Liver (tissue), 10 donors: ENCODE measurements at places on chromosomes 2 and 18.

GRCh38 chr2:101114268-101114783, 36.9 kb downstream of the TBC1D8 start:
- no peak for DNase-seq

GRCh38 chr2:170737821-170738220, 22.7 kb downstream of the SP5 start:
- DNase-seq: no peak

- no peak for DNase-seq
Observed at GRCh38 chr2:211534632-211535031, 978.2 kb downstream of the CPS1 start.

- no peak for DNase-seq
Observed at GRCh38 chr2:160510617-160511016, 17.0 kb upstream of the RBMS1 start.

DNA sequence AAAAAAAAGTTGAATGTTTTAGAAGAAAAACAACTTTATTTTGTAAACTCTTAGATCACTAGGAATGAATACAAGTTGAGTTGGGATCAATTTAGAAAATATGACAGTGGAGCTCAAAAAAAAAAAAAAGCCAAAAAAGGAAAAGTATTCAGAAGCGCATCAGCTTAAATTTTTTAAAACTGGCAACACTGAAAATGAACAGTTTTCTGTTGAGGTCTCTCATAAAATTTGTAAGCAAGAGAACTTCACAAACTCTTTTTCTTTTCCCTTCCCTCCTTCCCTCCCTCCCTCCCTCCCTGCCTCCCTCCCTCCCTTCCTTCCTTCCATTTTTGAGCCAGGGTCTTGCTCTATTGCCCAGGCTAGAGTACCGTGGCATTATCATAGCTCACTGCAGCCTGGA, 143.9 kb downstream of the B3GNT2 start:
- no peak for DNase-seq

DNA sequence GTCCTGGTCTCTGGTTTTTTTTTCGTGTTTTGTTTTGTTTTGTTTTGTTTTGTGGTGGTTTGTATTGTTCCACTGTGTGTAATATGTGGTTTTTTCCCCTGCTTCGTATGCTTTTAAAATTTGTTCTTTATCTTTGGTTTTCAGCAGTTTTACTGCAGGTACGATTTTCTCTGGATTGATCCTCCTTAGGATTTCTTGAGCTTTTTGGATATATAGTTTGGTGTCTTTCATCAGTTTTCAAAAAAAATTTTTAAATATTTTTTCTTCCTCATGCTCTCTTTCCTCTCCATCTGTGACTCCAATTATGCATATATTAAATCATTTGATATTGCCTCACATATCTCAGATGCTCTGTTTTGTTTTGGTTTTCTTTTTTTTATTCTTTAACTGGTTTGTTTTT, 78.0 kb downstream of the SPOPL start:
- no peak for DNase-seq

- no peak for DNase-seq
Observed at GRCh38 chr18:40292985-40293710, 1661.9 kb upstream of the PIK3C3 start.

- no peak for DNase-seq
Observed at GRCh38 chr2:216369821-216370220, 2.5 kb downstream of the MARCHF4 start.

GRCh38 chr2:212357606-212358005, 181.0 kb downstream of the ERBB4 start:
- no peak for DNase-seq

DNA sequence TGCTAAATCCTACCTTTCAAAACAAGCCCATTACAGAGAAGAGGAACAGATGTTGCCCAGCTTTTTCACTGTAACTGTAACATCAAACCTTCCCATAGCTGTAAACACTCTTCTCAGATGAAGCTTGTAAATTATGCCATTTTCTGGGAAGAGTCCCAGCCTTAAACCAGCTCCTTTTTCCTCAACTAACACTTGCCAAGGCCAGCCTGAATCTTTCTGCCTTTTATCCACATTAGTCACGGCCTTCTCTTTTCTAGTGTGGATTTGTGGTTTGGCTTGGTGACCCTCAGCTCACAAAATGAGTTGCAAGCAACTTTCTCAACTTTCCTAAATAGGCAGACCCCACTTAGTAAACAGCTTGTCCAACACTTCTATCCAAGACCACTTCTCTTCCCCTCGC, 90.2 kb downstream of the CABLES1 start:
- DNase-seq: no peak

DNA sequence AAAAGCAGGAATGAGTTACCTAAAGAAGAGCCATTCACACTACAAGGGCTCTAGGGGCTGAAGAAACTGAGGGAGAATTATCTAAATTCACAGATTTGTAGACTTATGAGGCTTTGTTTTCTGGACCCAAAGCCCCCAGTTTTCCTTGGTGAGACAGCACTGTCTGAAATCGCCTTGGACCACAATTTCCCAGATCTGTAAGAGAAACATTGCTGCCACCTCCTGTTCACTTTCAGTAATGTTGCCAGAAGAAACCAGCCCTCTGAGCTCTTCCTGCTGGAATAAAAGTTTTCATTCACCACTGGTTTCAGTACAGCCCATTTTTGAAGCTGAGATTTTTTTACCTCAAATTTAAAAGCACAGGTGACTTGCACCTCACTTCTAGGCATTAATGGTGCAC, 169.2 kb downstream of the CDH20 start:
- peak; percentile 41 for DNase-seq

DNA sequence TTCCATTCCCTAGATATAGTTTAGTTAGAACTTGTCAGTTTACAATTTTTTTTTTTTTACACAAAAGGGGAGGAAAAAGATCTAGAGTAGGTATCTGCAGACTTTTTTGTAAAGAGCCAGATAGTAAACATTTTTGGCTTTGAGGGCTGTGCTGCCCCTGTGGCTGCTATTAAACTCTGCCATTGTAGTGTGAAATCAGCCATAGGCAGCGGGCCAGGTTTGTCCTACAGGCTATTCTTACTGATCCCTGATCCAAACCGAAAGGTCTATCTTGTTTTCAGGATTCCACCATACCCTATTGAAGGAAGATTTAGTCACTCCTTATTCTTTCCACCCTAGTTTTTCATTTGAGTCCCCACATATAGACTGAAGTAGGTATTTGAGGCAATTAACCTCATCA, 203.4 kb downstream of the RND3 start:
- no peak for DNase-seq

- no peak for DNase-seq
Observed at GRCh38 chr2:209499069-209499468, 75.2 kb downstream of the MAP2 start.

DNA sequence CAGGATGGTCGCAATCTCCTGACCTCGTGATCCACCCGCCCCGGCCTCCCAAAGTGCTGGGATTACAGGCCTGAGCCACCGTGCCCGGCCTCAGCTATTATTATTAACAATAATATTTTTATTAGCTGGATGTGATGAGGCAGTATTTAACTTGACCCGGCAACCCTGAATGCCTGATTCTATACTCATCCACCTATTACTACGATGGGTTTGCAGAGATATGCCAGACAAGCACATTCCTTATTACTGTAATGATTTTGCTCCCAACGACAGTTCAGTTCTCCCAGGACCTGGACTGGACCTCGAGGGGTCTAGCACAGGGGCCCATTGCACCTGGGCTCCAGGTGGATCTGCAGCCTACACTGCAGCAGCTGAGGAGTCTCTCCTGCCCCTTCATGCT, 32.6 kb downstream of the BMP10 start:
- no peak for DNase-seq
